ENCODE measurements at places on chromosomes 1 and 21. TPM values are rescaled to one million over a fixed set of nuclear protein-coding genes. Genes with fewer than 3 reads are reported as not detected.

The FNDC5 gene
- 2.6 TPM for total RNA-seq

DNA sequence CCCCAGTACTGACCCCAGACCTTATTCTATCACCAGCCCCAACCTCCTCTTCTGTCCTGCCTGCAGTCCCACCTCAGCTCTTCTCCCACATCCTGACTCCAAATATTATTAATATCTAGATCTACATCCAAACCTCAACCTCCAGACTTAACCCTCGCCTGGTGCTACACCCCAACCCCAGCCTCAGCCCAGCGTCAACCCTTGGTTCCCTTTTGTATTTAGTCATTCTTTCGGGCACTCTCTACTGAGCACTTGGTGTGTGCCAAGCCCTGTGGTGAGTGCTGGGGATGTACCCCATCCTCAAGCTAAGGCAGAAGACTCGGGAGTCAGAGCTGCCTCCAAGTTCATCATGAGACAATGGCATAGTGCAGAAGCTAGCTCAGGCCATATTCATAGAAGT is 1.1 kb downstream of the SHISAL2A start:
- H3K4me3 ChIP-seq: no peak overlapping the region
- H3K4me1 ChIP-seq: no peaks in the 10 kb centered on the region
- H3K27ac ChIP-seq: no peak overlapping the region

The SERTAD4 gene
- total RNA-seq: 0.31 TPM

The PIAS3 gene
- total RNA-seq: 68.1 TPM

DNA sequence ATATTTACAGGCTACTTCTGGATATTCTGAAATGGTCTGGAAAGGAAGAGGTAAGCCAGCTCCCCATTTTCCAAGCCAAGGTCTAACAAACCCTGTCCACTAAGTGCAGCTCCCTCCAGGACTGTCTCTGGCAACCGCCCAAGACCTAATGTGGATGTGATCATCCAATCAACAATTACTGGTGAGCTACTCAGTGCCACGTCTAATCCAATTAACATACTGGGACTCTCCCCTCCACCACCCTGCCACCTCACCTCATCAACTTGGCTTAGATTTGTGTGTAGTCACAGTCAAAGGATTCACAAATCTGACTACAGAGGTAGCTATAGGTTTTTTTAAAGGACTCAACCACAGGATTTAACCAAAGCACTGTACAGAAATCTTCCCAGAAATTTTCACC is 25.4 kb upstream of the S100A7 start:
- H3K27ac ChIP-seq: no peak overlapping the region
- no peak overlapping the region for H3K4me3 ChIP-seq
- DNase-seq: no peak
- H3K36me3 ChIP-seq: no peaks in the 10 kb centered on the region
- H3K4me1 ChIP-seq: peaks cover 10% of the 10 kb centered on the region

Data from Panc1 (cell line).